ENCODE measurements at places on chromosomes 7 and 10. TPM values are rescaled to one million over a fixed set of nuclear protein-coding genes. Genes with fewer than 3 reads are reported as not detected.

The PDE6C gene
- not detected for total RNA-seq

The PIP gene
- total RNA-seq = not detected

The PIK3AP1 gene
- total RNA-seq = 0.41 TPM

The COBL gene
- total RNA-seq = not detected

DNA sequence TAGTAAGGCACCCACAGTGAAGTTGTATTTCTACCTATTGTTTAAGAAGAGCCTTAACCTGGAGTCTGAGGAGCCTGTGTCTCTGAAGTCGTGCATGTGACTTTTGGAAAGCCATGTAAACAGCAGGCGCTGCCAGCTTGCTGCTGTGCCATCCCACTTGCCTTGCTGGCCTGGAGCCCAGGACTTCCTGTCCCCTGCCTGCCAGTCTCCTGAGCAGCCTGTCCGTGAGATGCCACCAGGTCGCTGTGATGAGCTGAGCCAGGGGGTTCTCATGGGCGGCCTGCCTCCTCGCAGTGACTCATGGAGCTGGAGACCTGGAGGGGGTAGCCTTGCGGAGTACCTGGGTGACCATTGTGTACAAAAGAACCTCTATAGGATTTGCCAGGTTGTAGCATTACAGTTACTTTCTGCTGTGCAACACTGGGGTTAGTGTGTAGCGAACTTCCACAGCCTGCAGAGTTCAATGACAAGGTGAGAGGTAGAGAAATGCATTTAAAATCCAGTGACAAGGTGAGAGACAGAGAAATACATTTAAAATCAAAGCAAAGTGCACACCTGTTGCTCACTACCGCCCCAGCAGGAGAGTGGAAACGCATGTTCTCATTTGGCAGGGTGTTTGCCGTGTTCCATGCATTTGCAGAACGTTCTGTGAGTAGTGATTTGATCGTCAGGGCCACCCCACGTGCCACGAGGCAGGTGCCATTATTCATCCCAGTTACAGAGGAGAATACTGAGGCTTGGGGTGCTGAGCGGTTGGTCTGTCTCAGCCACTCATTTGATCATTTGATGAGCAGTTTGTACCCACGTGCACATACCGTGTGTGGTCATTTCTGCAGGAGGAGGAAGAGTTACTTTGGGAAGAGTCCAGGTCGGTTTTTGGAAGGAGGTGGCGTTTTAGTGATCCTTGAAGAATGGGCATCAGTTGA, 36.6 kb upstream of the BHLHA15 start:
- DNase-seq = no peak

- DNase-seq = no peak
Measured at GRCh38 chr10:88181902-88182600, 318.6 kb downstream of the PTEN start.

GRCh38 chr7:29194594-29195427, at the start of gene CHN2:
Gene CHN2 (plus strand): TSS chr7:29194775.
- peak; percentile 20 for DNase-seq

DNA sequence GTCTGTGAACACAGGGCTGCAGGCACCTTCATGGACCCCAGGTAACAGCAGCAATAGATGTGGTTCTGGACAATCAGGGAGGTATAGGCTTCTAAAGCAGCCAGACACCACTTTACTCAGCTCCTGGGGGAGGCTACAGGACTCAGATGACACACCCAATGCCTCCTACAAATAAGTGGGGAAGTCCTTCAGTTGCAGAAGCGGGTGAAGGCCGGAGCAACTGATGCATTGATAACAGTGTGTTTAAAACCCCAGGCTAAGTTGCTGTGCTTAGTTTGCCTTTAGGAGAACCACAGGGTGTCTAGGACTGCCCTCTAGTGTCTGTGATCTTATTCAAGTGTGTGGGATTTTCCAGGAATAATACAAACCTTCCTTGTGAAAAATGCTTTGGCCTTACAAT, 5.9 kb upstream of the ITGA8 start:
- peak; percentile 34 for DNase-seq

GRCh38 chr7:142185069-142185468, 72.8 kb downstream of the PRSS58 start:
- no peak for DNase-seq

DNA sequence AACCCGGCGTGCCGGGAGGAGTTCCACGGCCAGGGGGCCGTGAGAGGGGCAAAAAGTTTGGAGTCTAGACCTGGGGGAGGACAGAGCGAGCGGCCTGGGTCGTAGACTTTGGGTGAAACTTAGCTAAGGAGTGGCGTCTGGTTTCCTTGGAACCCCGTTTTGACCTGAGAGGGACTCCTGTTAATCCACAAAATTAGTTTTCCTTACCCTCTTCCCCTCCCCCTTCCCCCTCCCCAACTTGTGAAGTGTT, 574 bp downstream of the MARCHF5 start:
- DNase-seq = no peak

DNA sequence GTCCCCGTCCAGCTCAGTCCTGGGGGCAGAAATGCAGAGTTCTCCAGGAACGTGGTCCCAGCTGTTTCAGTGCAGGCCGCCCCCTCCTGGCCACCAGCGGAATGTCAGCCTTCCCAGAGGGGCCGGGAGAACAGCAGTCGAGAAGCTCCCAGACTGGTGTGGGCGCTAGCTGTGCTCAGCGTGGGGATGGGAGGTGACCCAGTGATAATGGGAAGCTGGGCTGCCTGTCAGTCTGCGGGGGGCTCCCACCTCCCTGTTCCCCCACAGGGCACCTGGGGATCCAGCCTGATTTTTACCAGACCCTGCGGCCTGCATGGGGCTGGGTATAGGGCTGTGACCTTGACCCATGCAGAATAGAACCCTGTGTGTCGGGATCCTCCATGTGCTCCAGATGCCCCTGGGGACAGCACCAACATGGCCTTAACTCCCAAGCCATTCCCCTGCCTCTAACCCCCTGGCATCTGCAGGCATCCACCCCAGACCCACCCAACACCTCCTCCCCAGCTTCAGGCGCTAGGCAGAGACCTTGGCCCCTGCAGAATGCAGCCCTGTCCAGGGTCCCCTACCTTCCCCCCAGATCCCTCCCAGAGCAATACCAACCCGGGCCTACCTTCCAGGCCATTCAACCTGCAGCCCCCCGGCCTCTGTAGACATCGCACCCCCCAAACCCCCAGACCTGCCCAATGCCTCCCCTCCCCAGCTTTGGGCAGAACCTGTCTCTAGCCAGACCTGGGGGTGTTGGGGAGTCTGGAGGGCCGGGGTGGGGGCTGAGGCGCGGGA, 880 bp upstream of the ELN start:
- DNase-seq = peak; percentile 63

DNA sequence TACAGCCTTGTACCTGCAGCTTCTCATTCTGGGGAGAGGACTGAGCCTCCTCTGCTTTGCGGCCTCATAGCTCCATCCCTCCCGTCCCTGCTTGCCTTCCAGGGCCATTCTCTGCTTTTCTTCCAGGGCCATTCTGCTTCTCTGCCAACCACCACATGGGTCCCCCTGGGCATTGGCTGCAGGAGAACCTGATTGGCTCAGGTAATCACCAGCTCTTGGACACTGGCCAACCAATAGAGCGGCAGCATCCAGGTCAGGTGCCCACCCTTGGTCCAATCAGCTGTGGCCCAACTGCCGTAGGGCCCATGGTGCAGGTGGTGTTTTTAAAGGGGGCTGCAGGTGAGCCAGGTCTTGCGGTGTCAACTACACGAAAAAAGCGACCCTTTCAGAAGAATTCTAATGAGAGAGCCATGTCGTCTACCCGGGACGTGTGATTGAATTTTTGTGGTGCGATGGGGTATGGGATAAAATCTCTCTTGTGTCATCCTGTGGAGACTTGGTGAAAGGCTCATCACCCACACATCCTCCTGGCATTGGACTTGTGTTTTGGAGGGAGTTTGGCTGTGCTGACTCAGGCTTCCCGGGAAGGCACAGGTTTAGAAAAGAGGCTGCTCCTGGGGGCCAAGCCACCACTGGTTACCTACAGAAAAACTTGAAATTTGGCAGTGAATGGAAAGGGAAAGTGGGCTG, 46.0 kb upstream of the PODXL start:
- DNase-seq = no peak

DNA sequence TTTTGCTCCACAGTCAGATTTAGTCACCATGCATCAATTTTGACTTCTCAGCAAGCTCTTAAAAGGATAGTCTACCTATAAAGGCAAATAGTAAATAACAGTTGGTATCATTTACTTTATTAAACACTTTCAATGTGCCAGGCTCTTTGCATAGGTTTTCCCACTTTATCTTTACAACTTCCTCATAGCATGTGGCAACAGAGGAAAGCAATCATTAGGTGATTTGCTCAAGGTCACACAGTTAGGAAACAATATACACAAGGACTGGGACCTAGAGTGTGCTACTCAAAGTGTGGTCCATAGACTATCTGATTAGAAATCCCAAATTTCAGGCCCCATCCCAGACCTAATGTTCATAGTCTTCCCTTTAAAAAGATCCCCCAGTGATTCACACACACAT, 212.3 kb downstream of the MTERF1 start:
- no peak for DNase-seq

DNA sequence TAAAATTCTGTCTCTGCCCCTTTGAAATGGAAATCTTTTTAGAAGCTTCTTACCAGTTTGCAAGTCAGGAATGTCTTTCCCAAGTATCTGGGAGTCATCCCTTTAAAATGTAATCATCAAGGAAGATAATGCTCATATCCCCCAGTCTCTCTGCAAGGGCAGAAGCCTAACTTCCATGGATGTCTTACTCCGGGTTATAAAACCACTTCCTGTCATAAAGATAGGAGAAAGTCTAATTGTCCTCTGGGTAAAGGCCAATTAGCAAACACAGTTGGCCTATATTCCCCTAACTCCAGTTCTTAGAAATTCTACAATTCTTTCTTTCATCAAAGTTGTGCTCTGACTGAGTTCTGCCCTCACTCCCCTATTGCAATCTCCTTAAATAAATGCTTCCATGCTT, 1631.5 kb upstream of the LRRTM3 start:
- DNase-seq = no peak

GRCh38 chr10:31320550-31321211, 1.7 kb downstream of the ZEB1 start:
- DNase-seq = peak; percentile 49

DNA sequence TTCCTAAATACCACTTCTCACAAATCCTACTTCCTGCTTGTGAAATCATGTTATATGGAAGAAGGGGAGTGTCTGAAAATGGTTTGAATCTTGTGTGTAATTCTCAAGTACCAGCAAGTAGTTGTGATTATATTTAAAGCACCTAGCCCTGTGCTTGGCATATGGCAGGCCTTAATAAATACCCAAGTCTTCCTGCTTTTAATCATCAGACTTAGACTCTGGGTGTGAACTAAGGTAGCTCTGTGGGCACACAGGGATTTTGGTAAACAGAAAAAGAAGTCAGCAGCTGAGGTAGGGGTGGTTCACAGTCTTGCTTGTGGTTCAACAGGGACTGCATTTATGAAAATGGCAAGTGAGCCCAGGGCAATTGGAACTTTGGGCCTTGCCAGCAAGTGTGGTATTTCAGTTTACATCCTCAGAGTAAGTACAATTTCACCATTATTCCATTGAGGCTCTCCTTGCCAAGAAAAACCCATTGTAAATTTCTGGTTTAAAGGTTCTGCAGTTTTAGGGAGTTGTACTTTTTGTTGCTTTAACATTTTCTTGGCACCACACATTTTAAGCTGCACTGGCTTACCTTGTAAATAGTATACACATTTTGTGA, 215.5 kb downstream of the AUTS2 start:
- no peak for DNase-seq

DNA sequence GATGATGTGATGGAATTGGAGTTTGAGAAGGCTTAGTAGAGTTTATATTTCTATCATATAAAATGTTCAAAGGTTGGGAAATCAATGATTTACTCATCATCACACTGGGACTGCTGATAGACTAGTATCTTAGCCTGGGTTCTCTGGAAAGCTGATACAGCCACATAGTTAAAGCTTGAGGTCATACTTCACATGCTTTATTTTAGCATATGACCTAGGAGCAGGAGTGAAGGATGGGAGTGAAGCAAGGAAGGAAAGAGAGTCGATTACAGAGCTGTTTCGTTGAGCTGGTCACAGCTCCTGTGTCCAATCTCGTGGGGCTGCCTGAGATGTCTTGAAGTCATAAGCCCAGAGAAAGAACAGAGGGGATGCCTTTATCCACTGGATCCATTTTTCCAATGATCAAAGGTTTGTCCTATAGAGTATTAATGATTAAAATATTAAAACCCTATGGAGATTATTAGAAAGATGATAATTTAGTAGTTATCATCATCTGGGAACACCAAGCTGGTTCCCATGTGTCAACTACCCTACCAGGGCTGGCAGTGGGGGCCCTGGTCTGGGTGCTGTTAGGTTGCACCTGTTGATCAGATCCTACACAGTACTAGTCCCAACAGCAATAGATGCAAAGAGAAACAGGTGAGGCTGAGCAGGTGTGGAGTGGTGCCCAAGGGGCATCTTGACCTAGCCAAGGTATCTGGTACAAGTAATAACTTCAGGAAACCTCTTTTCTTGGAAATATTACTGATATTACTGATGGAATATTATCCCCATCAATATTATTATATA, 77.8 kb downstream of the BAMBI start:
- no peak for DNase-seq

GRCh38 chr10:11386044-11386443, 225.4 kb downstream of the USP6NL start:
- no peak for DNase-seq

GRCh38 chr7:28245123-28245878, 64.7 kb upstream of the JAZF1 start:
- no peak for DNase-seq

- no peak for DNase-seq
Measured at GRCh38 chr7:25820432-25821040, 331.5 kb upstream of the NFE2L3 start.

DNA sequence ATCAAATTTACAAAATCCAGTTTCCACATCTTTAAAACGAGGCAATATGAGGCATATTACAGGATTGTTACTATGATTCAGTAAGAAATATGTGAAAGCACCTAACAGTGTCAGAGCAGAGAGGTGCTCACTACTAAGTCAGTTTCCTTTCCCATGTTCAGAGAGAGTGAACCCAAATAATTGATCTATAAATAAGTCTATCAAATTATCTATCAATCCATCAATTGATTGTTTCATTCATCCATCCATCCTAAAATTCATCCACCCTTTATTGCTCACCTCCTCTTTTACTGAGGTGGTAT, 340.8 kb downstream of the SUGCT start:
- DNase-seq = no peak

GRCh38 chr10:83691791-83692596, 447.3 kb upstream of the GHITM start:
- no peak for DNase-seq

Measured in SJSA1 (cell line).